ENCODE measurements at places on chromosomes 7 and 10. TPM values are rescaled to one million over a fixed set of nuclear protein-coding genes. Genes with fewer than 3 reads are reported as not detected.
A peak's percentile ranks its signal among the peaks of the same experiment; 100 is the strongest.

The AKR1C3 gene
- 173 TPM for total RNA-seq

DNA sequence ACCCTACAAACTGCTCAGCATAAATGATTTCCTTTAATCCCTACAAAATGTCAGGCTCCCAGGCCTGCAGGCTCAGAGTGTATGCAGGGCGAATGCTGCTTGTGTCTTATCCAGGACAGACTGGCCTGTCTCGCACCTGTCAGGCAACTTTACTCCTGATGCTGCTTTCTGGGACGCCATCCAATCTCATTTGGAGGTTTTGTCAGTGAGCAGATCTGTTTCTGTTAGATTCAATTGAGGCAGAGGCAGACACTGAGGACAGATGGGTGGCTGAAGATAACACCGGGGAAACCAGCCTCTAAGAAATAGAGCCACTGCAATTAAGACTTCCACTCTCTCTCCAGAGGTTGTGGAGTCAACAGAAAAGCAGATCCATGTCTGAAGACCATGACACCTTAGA, 115.6 kb downstream of the DPP6 start:
- DNase-seq = no peak

DNA sequence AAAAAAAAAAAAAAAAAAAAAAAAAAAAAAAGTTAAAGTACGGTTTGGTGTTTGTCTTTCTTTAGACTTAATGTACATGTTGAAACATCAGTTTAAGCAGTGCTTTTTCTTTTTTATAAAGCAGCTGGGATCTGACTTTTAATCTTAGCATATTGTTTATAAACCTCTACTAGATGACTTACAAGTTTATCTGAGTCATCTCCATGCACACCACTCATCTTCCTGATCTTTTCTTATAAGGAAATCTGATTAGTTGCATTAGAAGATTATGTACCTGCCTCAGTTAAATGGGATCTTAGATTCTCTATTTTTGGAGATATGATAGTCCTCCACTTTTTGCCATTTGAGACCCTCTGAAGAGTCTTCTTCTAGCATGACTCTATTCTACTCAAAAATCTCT, 391.9 kb upstream of the LRGUK start:
- DNase-seq = no peak

- DNase-seq = no peak
These were observed 386.6 kb downstream of the DPP6 start for GRCh38 chr7:154438571-154439367.

DNA sequence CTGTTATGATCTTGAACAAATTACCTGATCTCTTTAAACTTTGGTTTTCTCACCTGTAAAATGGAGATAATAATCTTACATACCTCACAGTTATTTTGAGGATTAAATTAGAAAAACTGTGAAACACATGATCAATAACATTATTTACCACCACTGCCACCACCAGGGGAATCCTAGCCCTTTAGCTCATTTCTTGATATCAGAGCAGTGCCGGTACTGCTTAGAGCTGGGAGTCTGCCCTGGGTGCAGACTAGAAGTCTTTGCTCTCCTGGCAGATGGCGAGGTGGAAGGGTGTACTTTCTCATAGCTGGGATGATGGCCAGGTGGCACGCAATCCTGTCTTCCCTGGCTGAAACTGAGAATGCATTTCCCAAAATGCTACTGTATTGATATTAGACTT, 12.7 kb upstream of the EFCAB10 start:
- no peak for DNase-seq

The TWIST1 gene
- 0.27 TPM for total RNA-seq

DNA sequence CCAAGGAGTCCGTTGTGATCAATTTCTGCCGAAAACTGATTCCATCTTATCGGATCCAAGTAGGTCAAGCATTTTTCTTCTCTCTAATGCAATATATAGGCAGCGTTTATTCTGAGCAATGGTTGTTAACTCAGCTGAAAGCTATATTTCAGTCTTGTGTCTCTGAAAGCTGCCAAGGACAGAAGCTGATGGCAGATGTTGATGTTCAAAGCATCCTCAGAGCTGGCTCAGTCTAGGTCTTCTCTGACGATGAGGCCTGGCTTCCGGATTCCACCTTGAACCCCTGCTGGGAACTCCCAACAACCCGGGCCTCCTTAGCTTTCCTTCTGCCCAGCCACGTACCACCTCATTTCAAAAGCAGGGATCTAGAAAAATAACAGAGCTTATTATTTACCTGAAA, 863.6 kb downstream of the NRG3 start:
- no peak for DNase-seq

- DNase-seq = no peak
These were observed 121.0 kb upstream of the LANCL2 start for GRCh38 chr7:55244006-55244745.

The ANKRD61 gene
- total RNA-seq = not detected

DNA sequence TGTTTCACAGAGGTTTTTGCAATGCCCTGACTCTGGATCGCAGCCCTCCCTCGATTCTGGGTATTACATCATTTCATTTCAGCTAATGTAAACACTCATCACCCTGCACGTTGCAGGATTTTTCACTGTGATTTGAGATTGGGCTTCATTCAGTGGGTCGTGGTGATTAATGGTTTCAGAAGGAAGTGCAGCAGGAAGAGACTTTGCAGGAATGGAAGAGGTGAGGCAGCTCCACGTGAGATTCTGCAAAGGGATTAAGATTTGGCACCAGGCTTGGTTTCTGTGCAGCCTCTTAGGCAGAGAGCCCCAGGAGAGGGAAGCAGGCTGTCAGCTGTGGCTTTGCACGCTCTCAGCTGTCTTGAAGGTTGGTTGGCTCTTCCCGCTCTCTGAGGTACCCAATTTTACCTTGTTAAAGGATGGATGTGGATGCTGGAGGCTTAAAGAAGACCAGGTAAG, 95.2 kb downstream of the PLCE1 start:
- no peak for DNase-seq

DNA sequence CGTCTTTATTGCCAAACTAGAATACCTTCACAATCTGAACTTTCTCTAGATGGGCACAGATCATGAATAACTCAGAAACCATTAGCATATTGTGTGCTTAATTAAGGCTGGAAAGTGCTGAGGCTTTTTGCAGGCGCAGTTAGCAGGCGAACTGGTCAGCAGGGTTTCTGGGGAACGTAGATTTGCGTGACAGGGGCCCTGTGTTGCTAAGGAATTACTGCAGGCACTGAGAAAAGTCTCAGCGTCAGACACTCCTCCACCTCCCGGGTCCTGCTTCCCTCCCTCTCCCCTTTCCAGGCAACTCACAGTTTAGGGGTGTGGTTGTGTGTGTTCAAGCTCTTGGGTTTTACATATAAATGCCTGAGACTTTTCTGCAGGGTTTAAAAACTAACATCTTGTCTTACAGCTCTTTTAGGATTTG, 2.2 kb downstream of the MAP3K8 start:
- DNase-seq = peak; percentile 50

The STEAP1 gene
- total RNA-seq = 16.8 TPM

DNA sequence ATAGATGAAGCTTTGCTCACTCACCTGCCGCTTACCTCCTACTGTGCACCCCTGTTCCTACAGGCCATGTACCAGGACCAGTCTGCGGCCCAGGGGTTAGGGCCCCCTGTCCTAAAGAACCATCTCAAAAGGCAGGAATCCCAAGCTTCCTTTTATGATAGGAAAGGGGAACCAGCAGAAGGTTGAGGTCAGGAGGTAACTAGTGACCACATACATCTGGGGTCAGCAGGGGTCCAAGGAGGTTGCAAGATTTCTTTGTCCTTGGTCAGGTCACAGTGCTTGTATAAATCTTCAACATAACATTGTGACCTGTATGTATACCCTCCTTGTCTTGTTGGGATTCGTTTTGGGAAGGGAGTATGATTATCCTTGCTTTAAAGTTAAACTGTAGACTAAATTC, 73.8 kb downstream of the OAT start:
- DNase-seq = no peak

DNA sequence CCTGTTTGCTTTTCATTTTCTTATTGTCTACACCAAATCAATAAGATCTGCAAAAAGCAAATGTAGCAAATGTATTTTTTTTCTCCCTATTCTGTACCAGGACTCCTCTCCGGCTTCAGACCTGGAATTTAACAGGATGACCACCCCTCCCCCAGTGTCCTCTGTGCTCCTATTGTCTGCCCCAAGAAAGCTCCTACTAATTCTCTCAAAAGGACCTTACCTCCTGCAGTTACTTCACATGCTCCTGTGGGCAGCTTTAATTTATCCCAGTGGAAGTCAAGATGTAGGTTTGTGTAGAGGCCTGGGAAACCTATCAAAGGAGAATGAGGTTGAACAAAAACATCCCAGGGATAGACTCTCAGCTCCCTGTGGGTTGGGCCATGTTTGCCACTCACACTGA, 31.3 kb downstream of the PLXNA4 start:
- DNase-seq = no peak

The SRRT gene
- 116 TPM for total RNA-seq

DNA sequence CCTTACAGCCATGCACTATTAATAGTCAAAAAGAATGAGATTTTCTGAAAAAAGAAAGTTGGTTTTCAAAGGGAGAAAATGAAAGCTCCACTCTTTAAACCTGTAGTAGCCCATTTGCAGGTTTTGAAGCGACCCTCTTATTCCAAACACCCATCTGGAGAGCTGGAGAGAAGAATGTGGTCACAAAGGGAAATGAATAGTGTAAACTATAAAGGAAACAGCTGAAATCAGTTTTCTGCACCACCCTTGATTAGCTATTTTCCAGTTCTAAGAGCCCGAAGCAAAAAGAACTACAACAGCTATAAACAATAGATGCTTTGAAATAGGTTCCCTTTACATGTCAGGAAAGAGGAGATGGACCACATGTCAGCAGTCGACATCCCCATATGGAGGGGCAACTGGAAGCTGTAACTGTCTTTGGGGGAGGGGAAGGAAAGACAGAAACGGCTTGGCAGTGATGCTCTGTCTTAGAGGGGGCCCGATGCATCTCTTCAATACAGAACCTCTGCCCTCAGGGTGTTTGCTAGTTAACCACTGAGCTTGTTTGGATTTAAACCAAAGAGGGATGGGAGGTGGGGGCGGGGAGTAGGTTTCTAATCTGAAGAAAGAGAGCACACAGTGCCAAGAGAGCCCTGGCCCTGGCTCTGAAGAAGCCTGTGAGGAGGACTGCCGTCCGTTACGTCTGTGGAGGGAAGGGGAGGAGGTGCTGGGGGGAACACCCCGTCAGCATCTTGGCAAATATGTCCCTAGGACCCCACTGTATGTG, 55.3 kb downstream of the CPVL start:
- no peak for DNase-seq

The NEURL1 gene
- total RNA-seq = 49.2 TPM

- DNase-seq = no peak
These were observed 92.1 kb upstream of the STRIP2 start for GRCh38 chr7:129341816-129342806.

GRCh38 chr10:59887006-59887405, 19.4 kb downstream of the CCDC6 start:
- DNase-seq = no peak

DNA sequence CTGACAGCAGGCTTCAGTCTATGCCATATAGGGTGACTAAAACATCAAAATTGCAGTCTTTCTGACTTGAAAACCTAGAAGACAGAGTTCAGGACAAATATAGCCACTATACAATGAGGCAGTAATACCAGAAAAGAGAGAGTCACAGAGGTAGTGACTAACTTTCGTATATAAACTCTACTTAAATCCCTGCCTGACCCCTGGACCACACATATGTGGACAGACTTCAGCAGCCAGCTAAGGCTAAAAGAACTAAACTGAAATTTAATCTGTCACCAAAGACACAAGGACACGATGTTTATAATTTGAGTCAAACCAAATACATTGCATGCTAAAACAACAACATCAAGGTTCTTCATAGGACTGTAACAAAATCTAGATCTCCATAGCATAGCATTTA, 64.6 kb upstream of the MACROH2A2 start:
- DNase-seq = no peak

The DEPP1 gene
- 17.1 TPM for total RNA-seq

- DNase-seq = no peak
These were observed 125.9 kb downstream of the CDH23 start for GRCh38 chr10:71522442-71523144.

The EPHB6 gene
- 1.2 TPM for total RNA-seq

The ZPBP gene
- not detected for total RNA-seq

- DNase-seq = no peak
These were observed 51.6 kb upstream of the RASGEF1A start for GRCh38 chr10:43318456-43318855.

DNA sequence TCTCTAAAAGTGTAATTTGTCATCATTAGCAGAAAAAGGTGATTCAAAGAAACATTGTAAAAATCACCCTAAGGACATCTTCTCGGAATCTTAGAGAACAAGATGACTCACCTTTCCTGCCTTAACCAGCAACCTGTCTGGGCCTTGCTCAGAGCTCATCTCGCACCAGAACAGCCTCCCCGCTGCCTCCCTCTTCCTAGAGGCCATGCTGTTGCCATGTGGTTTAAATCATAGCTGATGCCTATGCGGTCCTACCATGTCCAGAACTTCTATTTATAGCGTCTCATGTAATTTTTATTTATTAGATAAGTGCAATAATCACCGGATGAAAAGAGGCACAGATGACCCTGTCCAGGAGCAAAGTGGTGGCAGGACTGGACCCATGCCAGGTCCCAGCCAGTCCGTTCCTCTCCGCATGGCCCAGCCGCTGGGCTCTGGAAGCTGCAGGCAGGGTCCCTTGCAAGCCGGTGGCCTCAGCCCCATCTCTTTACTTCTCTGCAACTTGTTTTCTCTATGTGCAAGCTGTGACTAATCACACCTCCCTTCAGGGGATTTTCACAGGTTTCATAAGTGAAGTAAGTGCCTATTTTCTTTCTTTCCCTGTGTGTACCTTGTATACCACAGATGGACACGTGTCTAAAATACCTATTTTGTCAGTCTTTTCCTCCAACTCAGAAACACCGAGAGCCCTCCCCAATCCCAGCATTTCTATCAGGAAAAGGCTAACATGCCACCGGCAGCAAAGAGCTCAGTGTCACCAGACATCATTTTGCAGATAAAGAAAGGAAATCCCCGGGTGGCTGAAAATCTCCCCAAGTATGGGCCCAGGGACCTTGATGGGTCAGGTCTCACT, 27.1 kb downstream of the KLF6 start:
- DNase-seq = no peak

- no peak for DNase-seq
These were observed 183.6 kb downstream of the PFKFB3 start for GRCh38 chr10:6386346-6386745.

The SLC18A3 gene
- total RNA-seq = 0.14 TPM

DNA sequence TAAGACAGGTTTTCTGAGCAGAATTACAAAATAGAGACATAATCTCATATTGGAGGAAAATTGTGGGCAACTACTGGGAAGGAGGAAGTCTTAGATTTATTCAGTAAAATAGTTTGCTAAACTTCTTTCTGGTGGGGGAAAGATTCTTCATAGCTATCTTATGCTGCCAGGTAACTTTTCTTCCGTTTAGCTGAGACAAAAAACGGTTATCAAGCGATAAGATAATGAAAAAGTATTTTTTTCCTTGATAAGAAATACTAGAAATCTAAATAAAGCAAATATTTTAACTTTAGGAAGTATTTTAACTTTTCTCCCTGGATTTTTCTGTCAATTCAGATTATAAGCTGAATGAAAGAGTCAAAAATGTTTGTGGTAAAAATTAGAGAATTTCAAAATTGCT, 52.3 kb downstream of the JMJD1C start:
- no peak for DNase-seq

GRCh38 chr10:116715341-116715740, 27.0 kb downstream of the HSPA12A start:
- DNase-seq = no peak

GRCh38 chr10:102367441-102367840, 28.1 kb upstream of the NFKB2 start:
- no peak for DNase-seq

GRCh38 chr10:63375458-63375857, 90.3 kb downstream of the JMJD1C start:
- no peak for DNase-seq

The JAZF1 gene
- total RNA-seq = 8.3 TPM

All from left colon (tissue), 2 donors.